ENCODE measurements at places on chromosomes 3 and 15.

DNA sequence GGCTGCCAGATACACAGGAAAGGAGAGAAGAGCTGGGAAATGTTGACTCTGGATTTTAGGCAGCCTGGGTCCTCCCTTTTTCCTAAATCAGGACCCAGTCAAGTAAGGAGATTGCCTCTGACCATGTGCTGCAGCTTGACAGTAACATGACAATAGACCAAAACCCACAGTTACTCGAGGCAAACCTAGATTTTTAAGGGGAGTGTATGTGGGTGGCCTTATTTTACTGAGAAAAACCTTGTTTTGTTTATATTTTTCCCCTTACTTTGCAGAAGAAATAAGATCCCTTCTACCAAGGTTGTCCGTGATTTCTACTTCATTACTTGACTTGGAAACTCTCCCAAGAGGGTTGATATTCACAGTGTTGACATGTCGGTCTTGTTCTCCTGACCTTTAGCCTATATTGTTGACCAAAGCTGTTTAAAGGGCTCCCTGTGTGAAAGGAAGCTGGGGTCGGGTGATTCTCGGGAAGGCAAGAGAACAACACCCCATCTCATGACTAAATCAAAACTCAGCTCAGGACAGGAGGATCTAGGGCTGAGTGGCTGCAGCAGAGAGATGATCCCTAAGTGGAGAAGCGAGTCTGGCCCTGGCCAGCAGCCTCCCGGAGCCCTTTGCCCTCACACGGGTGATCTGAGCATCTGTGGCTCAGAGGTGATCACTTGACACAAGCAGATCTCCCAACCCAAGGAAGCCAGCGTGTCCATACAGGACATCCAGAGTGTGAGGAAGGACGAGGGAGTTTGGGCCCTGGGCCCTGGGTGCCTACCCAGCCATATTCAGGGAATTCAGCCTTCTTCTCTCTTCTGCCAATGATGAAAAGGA, 31.0 kb upstream of the SLCO2A1 start:
- no peak for DNase-seq

DNA sequence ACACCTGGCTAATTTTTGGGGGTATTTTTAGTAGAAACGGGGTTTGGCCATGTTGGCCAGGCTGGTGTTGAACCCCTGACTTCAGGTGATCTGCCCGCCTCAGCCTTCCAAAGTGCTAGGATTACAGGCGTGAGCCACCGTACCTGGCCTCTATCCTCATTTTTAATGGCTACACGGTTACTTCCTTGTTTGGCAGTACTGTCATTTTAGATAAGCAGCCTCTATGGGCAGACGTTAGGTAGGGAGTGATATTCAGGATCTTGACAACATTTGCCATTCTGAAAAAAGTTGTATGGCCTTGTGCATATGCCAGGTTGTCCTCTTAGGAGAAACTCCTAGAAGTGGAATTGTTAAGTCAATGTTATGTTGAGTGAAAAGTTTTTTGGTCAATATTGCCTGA, 141.7 kb downstream of the ITPR1 start:
- DNase-seq = no peak

- no peak for DNase-seq
Measured at GRCh38 chr3:122493296-122493695, 21.4 kb downstream of the KPNA1 start.

DNA sequence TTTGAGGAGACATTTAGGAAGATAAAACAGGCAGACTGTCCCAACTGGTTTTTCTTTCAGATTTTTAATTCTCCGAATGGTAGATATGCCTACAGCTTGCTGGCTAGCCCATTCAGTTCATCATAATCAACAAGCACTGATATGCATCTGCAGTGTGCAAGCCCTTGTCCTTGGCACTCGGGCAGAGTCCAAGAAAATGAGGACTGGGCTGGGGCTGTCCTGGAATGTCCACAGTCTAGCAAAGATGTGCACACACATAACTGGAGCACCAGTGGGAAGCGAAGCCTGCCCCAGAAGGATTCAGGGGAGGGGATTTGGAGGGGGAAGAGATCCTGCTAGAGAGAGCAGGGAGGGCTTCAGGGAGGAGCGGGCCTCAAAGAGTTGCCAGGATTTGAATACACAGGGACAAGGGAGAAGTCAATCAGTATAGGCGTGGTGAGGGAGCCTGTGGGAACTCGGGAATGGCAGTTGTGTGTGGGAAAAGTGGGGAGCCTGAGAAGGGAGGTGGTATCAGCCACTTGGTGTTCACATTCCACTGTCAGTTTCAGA, 8.7 kb downstream of the FAH start:
- no peak for DNase-seq

- no peak for DNase-seq
Measured at GRCh38 chr3:151709847-151710246, 23.9 kb upstream of the AADACL2 start.

GRCh38 chr3:162337630-162338029, 841.0 kb downstream of the OTOL1 start:
- no peak for DNase-seq

- no peak for DNase-seq
Measured at GRCh38 chr15:42087926-42088800, 6.2 kb downstream of the PLA2G4D start.

- DNase-seq = no peak
Measured at GRCh38 chr3:42443292-42443691, 32.9 kb upstream of the LYZL4 start.

DNA sequence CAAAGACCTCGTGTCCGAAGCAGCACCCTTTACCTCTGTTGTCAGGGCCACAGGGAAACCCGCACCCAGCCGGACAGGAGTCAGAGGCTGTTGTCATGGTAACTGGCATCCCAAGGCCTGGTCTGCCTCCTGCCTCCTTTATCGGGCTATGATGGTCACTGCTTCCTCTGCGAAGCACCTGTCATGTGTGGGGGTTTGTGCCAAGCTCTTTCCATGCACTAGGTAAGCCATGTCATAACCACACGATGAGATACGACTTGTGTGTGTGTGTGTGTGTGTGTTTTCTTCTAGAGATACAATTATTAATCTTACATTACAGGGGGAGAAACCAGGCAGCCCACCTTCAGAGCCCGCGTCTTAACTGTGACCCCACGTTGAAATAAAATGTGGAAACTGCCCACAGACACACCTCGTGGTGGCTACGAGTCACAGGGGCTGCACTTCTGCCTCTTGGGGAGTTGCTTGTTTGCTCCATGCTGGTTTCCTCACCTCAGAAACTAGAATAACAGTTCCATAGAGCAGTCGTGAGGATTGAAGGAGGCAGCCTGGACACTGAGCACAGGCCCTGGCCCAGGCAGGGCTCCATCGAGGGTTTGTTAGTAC, 18.0 kb downstream of the ZDHHC19 start:
- no peak for DNase-seq

DNA sequence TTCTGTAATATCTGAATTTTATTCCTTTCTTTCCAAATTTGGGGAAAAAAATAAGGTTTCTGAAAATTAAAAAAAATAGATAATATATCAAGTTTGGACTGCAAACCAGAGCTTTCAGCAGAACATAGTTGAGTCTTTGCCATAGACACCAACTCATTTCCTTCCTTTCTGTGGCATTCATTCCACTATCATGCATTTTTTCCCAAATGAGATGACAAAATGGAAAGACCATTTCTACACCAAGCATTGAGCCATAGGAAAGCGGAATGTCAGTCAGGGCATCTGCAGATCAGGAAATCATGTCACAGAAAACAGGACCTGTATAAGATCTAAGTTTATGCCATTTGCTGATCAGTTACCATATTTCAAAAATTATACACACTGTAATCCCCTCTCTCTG, 333.3 kb upstream of the THBS1 start:
- DNase-seq = no peak

GRCh38 chr3:18469775-18470174, 44.6 kb upstream of the SATB1 start:
- DNase-seq = no peak

GRCh38 chr3:173583496-173583895, 186.0 kb downstream of the NLGN1 start:
- DNase-seq = no peak

DNA sequence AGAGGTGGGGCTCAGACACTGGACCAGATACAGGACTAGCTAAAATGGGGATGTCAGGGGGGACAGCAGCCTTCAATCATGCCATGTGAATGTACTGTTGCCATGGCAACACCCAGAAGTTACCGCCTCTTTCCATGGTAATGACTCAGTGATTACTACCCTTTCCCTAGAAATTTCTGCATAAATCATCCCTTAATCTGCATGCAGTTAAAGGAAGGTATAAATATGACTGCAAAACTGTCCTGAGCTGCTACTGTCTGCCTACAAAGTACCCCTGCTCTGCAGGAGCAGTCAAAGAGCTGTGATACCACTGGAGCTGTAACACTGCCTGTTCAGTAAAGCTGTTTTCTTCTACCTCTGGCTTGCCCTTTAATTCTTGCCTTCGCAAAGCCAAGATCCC, 168.2 kb downstream of the PEAK1 start:
- no peak for DNase-seq

DNA sequence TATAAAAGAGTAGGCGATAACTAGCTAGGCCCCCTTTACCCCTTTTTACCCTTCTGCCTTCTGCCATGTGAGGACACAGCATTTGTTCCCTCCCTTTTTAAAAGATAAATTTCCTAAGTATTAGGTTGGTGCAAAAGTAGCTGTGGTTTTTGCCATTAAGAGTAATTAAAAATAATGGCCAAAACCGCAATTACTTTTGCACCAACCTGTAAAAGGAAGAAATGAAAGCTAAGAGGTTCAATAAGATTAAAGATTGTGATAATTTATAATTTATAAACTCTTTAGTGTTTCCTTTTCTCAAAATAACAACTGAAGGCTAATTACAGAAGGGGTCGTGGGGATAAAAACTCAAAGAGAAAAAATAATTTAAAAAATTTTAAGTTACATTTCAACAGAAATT, 283.5 kb upstream of the PDZRN3 start:
- no peak for DNase-seq

DNA sequence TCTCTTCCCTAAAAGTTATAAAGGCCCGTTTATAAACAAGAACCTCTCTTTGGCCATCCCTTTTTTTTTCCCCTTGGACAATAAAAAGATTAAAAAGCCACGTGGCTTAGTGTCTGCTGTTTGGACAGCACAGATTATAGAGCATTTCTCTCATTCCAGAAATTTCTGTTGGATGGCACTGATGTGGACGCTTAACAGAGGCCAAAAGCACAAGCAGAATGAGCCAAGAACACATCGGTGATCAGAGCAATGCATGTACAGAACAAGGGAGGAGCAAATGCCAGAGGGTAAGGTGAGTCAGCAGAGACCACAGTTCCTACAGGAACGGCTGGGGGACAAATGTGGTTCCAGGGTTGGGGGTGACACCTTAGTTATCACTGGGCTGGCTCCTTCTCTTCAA, 30.3 kb upstream of the CTNNB1 start:
- no peak for DNase-seq

DNA sequence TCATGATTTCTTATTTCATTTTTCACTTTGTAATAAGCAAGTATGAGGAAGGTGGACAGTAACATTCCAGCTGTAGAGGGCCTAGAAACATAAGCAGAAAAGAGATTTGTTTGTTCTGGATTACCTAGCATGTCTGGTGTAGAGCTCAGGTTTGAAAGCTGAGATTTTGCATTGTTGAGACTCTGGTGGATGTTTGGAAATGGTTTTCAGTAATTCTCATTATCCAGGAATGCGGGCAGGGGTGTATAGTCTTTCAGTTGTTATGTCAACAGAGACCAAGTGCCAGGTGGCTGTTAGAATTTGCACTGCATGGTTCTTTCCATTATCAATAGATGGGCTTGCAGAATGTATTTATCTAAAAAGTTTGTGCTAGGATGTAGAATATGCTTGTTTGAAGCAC, 10.9 kb downstream of the GPD1L start:
- DNase-seq = no peak

- no peak for DNase-seq
Measured at GRCh38 chr15:87873516-87873915, 383.0 kb downstream of the NTRK3 start.

DNA sequence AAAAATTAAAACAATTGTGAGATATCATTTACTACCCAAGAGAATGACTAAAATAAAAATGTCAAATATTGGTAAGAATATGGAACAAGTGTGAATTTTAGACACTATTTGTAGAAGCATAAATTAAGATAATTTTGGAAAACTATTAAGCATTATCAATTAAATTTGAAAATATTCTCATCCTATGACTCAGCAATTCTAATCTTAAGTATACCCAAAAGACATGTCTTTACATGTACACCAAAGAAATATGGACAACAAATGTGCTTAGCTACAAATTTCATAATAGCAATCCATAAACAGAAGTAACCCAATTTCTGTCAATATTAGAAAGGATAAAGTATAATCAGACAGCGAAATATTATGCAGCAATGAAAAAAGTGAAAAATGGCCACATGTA, 1032.2 kb upstream of the SEMA6D start:
- no peak for DNase-seq
